Stimulated activated CD4-positive, alpha-beta T cell treated with anti-CD3 and anti-CD28 coated beads, Interleukin-12 subunit alpha, Interleukin-12 subunit beta, amount 100 ng/mL, for 4 hours (primary cell): ENCODE measurements at places on chromosomes 4 and X.

DNA sequence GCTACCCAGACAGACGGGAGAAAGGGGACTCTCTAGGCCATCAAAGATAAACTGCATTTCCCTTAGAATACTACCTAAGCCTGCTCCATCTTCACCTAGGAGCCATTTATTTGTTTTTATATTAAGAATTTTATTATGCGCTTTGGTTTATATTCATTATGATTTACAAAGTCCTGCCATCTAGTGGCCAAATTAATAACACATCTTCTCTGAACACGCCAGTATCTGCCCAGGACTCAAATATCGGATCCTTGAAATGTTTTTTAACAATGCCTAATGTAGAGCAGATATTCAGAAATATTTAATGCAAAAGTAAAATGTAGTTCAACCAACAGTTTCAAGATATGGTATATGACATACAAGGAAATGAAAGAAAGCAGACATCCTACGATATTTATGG, 20.8 kb upstream of the PRPS2 start:
- no peak for DNase-seq

DNA sequence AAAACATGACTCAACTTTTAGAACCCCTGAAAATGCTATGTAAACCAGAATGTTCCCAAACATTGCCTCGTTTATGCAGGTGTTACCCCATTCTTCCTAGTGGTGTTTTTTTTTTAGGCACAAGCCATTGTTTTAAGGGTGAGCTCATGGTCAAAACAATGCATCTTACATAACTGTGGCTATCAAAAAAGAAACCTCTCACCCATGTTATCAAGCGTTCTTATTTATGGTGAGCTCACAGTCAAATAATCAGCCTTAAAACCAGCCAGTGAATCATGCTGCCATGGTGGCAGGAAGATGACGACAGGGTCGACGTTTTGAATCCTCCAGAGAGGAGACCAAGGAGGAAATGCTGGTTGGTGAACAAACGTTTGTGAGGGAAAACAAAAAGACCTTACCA, 195.2 kb downstream of the KDR start:
- no peak for DNase-seq

DNA sequence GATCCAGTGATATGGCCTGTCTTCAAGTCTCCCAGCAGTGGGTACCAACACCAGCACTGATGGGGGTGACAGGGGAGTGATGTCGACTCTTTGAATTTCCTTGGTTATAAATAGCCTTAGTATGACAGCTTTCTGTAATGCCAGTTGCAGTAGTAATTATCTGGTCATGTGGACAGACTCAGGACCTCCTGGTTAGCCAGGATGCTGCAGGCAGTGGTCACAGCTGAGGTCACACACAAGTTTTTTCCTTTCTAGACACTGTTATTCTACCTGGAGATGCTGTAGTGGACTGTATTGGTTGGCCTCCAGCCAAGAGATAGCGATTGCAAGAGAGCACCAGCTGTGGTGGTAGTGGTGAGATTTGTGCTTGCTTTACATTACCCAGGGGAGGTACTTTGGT, 63.6 kb downstream of the UPRT start:
- no peak for DNase-seq

DNA sequence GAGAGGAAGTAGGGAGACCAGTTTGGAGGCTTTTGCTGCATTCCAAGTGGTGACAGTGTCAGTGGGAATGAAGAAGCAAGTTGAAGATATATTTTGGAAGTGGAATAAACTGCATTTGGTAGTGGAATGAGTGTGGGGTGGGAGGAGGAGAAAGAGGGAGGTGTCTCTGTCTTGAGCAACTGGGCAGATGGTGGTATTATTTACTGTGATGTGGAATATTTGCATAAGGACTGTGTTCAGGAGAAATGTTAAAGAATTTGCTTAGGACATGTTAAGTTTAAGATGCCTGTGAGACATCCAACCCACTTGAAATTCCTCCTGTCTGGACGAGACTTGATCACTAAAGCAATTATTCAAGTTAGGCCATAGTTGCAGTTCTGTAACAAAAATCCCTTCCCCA, 448.9 kb upstream of the AMOT start:
- no peak for DNase-seq

DNA sequence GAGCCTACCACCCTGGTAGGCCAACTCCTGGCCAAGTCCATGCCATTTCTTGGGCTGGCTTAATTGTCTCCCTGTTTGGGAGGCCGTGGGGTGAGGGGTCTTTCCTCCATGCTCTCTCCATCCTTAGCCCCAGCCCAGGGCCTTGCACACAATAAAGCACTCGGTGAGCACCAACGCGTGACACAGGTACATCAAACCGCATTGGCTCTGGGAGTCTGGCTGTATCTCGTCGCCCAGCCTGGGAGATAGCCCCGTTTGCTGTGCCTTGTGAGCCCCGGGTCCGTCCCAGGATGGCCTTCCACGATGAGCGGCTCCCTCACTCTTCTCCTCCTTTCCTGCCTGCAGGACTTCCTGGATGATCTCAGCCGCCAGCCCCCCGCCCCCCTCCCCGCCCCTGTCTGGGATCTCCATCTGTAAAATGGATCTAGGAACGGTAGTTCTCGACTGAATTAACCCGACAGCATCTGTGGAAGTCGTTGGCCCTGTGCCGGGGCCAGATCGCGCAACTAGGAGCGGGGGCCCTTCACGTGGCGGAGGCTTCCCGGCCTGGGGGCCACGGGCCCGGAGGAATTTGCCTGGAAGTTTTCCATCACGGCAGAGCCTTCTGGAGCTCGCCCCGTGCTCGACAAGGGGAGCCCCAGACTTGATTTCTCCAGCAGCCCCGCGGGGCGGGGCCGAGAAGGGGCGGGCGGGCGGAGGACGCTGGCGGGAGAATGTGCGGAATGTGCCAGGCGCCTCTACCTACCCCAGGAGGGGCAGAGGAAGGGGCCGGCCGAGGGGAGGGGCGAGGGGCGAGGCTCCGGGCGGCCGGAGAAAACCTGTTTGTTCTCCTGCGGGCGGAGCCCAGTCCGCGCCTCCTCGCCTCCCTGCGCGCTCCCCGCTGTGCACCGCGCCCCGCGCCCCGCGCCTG, at the start of gene ZNF185:
Gene ZNF185, plus strand, starts transcription at position 846 of the 910 bp plus-strand sequence. CDS start 16,423 bp downstream, outside the sequence.
- no peak for DNase-seq

DNA sequence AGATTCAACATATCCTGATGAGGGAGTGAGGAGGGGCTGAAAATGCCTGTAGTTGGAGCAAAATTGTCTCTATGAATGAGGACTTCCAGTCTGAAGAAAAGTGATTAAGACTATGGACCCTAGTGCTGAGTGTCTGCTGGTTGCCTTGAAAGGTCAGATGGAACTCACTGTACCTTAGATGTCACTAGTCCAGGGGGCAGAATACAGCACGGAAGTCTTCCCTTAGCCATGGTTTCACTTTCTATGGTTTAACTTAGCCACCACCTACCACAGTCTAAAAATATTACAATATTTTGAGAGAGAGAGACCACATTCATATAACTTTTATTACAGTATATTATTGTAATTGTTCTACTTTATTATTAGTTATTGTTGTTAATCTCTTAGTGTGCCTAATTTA, 223.1 kb downstream of the FMR1NB start:
- DNase-seq: no peak

- no peak for DNase-seq
Observed at GRCh38 chr4:180052629-180053028, 2190.6 kb upstream of the TENM3 start.

- DNase-seq: no peak
Observed at GRCh38 chr4:138216272-138216867, 25.8 kb downstream of the SLC7A11 start.

- no peak for DNase-seq
Observed at GRCh38 chrX:53005327-53005726, 43.3 kb upstream of the GPR173 start.

- no peak for DNase-seq
Observed at GRCh38 chrX:153495362-153495751, 577 bp downstream of the BGN start.

GRCh38 chr4:98945297-98945850, 16.4 kb upstream of the EIF4E start:
- no peak for DNase-seq

DNA sequence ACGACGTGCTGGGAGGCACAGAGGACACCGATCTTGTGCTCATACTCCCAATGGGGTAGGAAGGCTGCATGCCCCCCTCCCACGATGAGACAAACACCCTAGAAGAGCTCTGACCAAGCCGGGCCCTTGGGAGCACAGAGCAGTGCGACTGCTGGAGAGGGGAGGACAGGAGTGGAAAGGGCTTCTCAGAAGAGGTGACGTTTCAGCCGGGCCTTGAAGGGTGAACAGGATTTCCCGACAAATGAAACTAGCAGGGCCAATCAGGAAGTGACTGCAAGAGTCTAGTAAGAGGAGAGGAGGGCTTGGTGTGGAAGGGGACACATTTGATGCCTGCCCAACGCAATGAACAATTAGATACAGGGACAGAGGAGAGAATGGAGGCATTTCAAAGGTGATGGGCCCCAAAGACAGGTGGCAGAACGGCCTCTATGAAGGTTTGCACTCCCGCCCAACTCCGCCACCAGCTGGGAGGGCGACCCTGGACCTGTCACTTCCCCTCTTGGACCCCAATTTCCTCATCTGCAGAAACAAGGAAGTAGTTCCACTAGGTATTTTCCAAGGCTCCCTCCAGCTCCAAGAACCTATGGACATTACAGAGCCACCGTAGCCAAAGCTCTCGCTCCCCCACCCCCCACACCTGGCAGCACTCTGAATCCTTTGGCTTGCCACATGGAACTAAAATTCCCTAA, 3.9 kb downstream of the HCFC1 start:
- no peak for DNase-seq

- DNase-seq: no peak
Observed at GRCh38 chrX:149531599-149531998, 9.2 kb upstream of the EOLA1 start.

DNA sequence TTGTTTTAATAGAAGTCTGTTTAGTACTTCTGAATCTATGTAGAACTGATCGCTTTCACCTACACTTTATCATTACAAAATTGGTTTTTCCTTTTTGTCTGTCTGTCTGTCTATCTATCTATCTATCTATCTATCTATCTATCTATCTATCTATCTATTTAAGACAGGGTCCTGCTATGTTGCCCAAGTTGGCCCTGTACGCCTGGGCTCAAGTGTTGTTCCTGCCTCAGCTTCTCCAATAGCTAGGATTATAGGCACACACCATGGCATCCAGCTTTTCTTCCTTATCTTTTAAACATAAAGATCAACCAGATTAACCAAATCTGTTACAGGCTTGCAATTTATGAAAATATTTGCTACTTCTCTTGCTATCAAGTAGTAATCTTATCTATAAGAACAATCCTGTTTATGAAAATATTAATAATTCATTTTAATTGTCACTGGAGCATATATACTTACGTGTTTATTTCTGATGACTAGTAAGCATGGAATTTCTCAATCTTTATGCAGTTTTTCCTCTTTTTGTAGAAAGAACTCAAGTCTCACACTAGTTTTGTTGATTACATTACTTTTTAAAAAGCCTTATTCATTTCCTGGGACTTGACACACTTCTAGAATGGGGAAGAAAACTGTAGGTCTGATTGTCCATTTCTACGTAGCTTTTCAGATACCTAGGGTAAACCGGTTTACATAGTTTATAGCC, 24.5 kb downstream of the KIAA0232 start:
- DNase-seq: no peak

- DNase-seq: no peak
Observed at GRCh38 chrX:10172877-10173276, 16.1 kb downstream of the CLCN4 start.

GRCh38 chr4:133081246-133081645, 67.8 kb upstream of the PCDH10 start:
- DNase-seq: no peak

DNA sequence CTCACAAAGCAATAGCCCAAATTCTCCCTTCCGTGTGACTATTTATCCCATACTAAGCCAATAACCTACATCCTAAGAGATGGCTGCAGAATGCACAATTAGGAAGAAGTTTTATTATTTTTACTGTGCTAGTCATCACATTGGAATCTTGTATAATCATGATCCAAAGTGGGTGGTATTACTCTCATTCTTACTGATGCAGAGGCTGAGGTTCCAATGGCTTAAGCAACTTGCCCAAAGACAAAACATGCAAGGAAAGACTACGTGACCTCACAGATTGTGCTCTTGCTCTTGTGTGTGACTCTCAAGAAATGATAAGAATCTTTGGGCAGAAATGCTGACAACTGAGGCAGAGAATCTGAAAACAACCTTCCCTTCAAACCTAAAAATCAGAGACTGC, 212.2 kb downstream of the LDB2 start:
- no peak for DNase-seq

GRCh38 chrX:74923942-74924448, 1.3 kb downstream of the NEXMIF start:
- peak; percentile 4 for DNase-seq

DNA sequence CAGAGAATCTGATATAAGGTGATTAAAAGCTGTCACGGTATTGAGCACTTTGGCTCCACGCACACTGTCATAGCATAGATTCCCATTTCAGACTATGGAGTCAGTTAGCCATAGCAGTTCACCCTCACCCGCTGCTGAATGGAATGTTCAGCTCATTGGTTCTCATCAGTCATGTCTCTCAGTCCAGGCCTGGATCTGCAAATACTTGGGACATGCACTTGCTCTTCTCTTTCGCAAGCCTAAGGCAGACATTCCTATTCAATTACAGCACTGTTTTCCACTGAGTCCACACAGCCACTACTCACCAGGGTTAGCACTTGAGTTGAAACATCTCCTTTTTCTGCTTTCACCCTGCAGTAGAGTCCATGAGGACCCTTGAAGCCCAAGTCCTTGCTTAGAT, 30.6 kb upstream of the SCML1 start:
- DNase-seq: no peak

GRCh38 chr4:37674439-37674838, 11.7 kb downstream of the RELL1 start:
- DNase-seq: no peak

- no peak for DNase-seq
Observed at GRCh38 chr4:121758925-121759568, 5.9 kb downstream of the SMIM43 start.

DNA sequence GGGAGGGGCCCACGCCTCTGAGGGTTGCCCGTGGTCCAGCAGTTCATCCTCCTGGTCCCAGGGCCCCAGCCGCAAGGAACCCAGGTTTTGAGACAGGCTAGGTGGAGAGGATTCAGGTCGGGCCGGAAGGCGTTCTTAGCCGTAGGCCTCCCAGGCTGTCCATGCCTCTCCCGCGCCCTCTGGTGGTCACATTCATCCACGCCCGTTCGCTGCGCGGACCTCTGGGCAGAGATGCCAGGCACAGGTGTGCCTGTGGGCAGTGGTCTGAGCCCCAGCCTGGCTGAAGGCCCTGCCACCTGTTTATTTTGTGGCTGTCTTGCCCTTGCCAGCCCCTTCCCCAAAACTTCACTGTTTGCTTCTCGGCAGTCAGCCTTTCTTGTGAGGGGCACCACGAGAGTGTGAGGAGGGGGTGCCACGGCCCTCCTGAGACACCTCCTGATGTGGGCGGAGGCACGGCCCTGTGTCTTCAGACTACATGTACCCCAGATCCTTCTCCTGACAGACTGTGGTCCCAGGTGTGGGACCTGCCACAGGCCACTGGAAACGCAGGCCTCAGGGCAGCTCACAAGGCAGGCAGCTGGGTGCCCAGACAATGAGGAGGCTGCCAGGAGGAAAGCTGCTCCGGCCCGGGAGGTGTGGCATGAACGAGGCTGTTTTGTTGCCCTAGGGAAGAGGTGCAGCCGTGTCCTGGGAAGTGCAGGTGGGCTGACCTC, 5.0 kb downstream of the UVSSA start:
- peak; percentile 92 for DNase-seq
